ENCODE measurements at places on chromosomes 2 and 18.

- DNase-seq: no peak
These were observed 30.5 kb downstream of the HPCAL1 start for GRCh38 chr2:10333247-10333613.

GRCh38 chr2:230347659-230348305, 20.8 kb downstream of the SP140L start:
- no peak for DNase-seq

GRCh38 chr2:153268941-153269461, 209.6 kb downstream of the RPRM start:
- DNase-seq: no peak

DNA sequence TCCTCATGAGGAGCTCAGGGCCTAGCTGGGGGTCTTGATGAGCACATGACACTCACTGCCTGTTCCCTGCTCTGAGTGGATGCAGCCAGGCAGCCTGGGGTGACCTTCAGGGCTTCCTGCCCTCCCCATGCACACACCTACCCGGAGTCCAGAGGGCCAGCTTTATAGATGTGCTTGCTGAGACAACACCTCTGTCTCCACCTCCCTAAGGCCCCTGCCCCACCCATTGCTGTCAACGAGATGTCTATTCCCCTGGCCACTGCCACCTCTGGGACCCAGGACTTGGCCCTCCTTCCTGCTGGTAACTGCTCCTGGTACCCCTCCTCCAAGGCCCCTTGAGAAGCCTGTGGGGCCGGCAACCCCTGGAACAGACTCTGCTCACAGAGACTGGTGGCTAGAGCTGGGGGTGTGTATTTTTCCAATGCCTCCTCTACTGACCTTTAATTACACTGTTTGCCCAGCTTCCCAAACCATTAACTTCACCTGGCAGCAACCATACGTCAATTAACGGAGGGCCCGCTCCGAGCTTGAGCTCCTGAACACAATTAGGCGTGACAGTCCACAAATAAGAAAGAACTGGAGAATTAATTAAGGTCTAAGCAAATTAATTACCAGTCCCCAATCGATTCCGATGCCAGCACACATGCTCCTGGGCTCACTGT, 66.3 kb downstream of the EMX1 start:
- DNase-seq: no peak

DNA sequence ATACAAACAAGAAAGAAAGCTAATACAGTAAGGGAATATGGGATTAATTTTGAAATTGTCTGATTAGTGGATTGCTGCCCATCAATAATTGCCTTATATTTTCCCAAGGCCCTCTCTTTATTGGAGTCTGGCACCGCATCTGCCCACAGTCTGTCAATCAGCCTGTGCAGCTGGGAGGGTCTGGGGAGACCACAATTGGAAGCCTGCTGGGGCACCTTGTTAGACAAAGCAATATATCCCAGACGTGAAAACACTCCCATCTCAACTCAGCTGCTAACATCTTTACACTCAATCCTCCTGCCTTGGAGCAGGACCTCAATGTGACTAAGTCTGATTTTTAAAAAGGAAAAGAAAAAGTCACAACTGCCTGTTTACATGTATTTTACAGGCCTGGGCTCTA, 258.6 kb downstream of the SRBD1 start:
- no peak for DNase-seq

Measured in activated gamma-delta T cell treated with anti-CD3 and anti-CD28 coated beads, Interleukin-2, amount 50 U/mL, for 16 hours (primary cell).